Chondrocyte (in vitro differentiated cells): ENCODE measurements at places on chromosomes 1 and 21. TPM values are rescaled to one million over a fixed set of nuclear protein-coding genes. Genes with fewer than 3 reads are reported as not detected.

The TAF12 gene
- 19.4 to 27.6 TPM (median 22.8 TPM) in 3 replicates for total RNA-seq

GRCh38 chr1:228084325-228084724, 1.8 kb downstream of the ARF1 start:
- no peak for DNase-seq

DNA sequence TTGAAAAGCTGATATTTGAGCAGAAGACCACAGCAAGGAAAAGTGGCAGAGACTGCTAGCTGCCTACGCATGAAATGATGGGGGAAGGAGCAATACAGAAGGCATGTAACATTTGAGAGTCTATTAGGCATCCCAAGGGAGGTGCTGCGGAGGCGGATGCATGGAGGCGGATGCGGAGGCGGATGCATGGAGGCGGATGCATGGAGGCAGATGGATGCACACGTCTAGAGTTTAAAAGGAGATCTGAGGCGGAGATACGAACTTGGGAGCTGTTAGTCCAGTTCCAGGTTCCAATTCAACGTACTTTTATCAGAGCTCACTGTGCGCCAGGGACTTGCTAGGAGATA, 744 bp upstream of the DDX20 start:
- DNase-seq = no peak

- DNase-seq = no peak
Measured at GRCh38 chr1:209866201-209866600, 38.4 kb downstream of the UTP25 start.
